Aorta (tissue), 5 donors: ENCODE measurements at places on chromosomes 5 and 9. TPM values are rescaled to one million over a fixed set of nuclear protein-coding genes. Genes with fewer than 3 reads are reported as not detected.

GRCh38 chr5:27009540-27009915, 28.9 kb downstream of the CDH9 start:
- H3K27me3 ChIP-seq = no peaks in the 10 kb centered on the region
- H3K4me3 ChIP-seq = no peak overlapping the region
- H3K27ac ChIP-seq = no peak overlapping the region
- DNase-seq = no peak
- no peaks in the 10 kb centered on the region for H3K4me1 ChIP-seq

DNA sequence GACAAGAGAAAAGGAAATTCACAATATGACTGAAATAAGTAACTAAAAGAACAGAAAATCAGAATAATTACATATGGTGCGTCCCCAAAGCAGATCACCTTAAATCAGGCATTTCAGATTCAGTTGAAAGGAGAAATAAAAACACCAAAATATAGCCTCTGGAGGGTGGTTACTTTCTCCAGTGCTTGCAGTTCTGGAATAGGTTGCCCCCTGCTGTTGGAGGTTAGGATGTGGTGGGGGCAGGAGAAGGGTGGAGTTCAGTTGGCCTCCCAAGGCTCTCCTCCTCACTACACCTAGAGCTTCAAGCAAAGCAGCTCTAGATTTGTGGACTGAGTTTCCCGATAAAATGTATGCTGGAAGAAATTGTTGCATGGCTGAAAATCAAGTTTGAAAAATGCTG, 338.2 kb upstream of the TLE4 start:
- H3K27ac ChIP-seq = no peak overlapping the region
- H3K27me3 ChIP-seq = no peaks in the 10 kb centered on the region
- H3K4me3 ChIP-seq = no peak overlapping the region
- no peak for DNase-seq

- no peak overlapping the region for H3K4me3 ChIP-seq
- H3K4me1 ChIP-seq = no peaks in the 10 kb centered on the region
- no peak overlapping the region for H3K27ac ChIP-seq
- no peak for DNase-seq
- no peaks in the 10 kb centered on the region for H3K36me3 ChIP-seq
- no peaks in the 10 kb centered on the region for H3K27me3 ChIP-seq
These were observed 550.1 kb upstream of the CDH18 start for GRCh38 chr5:20537911-20538703.

DNA sequence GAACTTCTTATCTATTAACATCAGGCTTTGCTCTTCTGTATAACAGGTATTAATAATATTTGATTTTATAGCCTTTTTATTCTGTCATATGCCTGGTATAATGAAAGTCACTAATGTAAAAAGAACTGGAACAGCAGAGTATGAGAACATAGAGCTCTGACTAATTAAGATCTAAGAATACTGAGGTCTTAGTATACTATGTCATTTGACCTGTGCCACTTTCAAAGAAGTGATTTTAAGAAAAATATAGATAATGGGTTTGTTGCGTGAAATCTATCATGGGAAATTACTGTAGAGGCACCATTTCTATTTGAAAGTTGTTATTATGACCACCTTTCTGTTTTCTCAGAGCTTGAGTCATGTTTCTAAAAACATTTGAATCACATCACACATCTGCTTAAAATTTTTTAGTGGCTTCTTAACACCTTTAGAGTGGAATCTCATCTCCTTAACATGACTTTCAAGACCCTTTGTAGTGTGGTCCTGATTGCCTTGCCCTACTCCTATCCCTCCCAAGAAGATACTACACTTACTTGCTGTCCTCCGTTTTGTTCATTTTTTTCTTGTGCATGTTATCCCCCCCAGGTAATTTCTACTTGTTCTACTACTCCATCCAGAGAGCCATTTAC, 14.3 kb downstream of the WDR36 start:
- H3K4me1 ChIP-seq = no peaks in the 10 kb centered on the region
- H3K27ac ChIP-seq = no peak overlapping the region
- no peak overlapping the region for H3K4me3 ChIP-seq
- no peaks in the 10 kb centered on the region for H3K36me3 ChIP-seq
- no peaks in the 10 kb centered on the region for H3K27me3 ChIP-seq

DNA sequence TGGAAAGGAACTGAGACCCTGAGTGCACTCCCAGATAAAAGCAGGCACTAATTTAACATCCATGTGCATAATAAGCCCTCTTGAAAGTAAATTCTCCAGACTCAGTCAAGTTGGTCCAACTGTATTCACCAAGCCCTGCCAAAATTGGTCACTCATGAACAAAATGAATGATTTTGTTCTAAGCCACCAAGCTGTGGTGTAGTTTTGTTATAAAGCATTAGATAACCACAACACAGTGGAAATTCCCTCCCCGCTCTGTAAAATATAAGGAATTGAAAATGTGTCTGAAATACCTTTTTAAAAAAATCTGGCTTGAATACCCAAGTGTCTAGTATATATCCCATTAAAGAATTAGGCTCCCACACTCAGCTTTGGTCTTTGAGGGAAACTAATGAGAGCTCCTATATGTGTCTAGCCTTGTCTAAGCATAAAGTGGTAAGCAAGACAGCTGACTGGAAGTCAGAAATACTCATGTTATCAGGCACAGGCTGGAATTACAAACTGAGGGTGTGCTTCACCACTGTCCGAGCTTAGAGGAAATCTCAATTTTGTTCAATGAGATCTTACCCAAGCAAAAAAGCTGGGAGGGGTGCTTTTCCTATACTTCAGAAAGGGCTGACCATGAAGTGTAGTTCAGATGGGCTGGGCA, 33.2 kb downstream of the IDNK start:
- no peak for DNase-seq
- no peaks in the 10 kb centered on the region for H3K27me3 ChIP-seq
- no peak overlapping the region for H3K4me3 ChIP-seq

- no peaks in the 10 kb centered on the region for H3K36me3 ChIP-seq
- no peaks in the 10 kb centered on the region for H3K4me1 ChIP-seq
- no peak overlapping the region for H3K4me3 ChIP-seq
- no peak overlapping the region for H3K27ac ChIP-seq
These were observed 33.0 kb downstream of the EGFLAM start for GRCh38 chr5:38291355-38291754.

DNA sequence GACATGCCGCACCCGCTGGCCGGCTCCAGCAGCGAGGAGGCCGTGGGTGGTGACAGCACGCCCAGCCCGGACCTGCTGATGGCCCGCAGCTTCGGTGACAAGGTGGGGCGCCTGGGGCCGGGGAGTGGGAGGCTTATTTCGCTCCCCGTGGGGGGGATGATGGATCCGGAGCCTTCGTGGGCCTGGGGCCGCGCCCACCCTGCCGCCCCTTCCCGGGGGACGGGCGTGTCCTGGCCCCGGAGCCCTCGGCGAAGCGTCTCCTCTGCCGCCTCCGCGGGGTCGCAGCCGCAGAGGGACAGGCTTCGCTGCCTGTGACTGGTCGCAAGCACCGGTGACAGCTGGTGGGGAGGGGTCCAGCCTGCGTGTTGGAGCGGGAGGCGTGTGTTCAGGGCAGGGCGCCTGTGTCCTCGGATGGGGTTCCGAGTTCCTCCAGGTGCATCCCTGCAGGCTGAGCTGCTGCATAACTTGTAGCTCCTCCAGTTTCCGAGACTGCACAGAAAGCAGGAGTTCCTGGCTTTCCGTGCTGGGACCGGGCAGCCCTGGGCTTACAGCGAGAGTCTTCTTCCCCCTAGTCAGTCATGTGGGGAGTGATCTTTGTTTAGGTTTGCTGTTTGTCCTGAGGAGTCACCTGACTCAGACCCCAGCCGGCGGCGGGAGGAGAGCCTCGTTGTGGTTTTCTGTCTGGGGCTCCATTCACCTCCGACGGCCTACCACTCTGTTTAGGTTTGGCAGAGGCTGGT, 666 bp downstream of the SNX30 start:
- H3K36me3 ChIP-seq = no peaks in the 10 kb centered on the region
- H3K27me3 ChIP-seq = no peaks in the 10 kb centered on the region
- peak overlapping the region; percentile 89 for H3K4me3 ChIP-seq

DNA sequence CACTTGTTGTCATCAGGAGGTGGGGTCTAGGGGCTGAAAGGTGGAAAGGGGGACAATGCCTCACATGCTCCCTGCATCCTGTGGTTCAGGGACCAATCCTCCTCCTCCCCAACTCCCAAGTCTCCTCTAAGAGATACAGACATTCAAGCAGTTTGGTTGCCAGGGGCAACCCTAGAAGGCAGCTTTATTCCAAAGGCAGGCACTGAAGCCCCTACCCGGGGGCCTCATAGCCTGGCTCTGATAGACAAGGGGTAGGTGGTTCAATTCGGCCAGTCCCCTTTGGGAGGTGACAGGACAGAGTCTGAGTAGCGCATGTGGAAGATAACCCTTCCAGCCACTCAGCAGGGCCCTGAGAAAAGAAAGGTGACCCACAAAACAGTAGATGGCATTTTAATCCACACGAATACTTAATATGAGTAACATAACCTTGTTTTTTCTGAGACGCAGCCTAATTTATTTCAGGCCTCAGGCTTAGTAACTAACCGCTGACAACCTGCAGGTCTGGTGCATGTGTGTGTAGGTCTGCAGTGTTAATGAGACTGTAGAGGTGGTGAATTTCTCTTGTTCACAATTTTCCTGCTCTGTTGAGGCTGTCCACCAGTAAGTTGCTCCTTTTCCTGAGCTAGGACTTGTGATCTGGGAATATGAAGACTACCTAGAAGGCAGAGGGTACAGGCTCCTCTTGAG, 31.3 kb upstream of the HSPA9 start:
- no peak overlapping the region for H3K4me3 ChIP-seq
- DNase-seq = no peak
- H3K4me1 ChIP-seq = no peaks in the 10 kb centered on the region
- H3K27me3 ChIP-seq = no peaks in the 10 kb centered on the region
- no peak overlapping the region for H3K27ac ChIP-seq

GRCh38 chr5:157961176-157961575, 102.2 kb upstream of the CLINT1 start:
- H3K36me3 ChIP-seq = no peaks in the 10 kb centered on the region
- H3K27ac ChIP-seq = no peak overlapping the region
- no peak overlapping the region for H3K4me3 ChIP-seq

GRCh38 chr5:124195411-124195810, 551.0 kb downstream of the ZNF608 start:
- H3K4me3 ChIP-seq = no peak overlapping the region
- no peaks in the 10 kb centered on the region for H3K36me3 ChIP-seq
- no peak for DNase-seq
- no peak overlapping the region for H3K27ac ChIP-seq

- H3K27me3 ChIP-seq = no peaks in the 10 kb centered on the region
- no peaks in the 10 kb centered on the region for H3K4me1 ChIP-seq
- no peaks in the 10 kb centered on the region for H3K36me3 ChIP-seq
- H3K4me3 ChIP-seq = no peak overlapping the region
These were observed 85.2 kb downstream of the CFAP95 start for GRCh38 chr9:69905851-69906250.

DNA sequence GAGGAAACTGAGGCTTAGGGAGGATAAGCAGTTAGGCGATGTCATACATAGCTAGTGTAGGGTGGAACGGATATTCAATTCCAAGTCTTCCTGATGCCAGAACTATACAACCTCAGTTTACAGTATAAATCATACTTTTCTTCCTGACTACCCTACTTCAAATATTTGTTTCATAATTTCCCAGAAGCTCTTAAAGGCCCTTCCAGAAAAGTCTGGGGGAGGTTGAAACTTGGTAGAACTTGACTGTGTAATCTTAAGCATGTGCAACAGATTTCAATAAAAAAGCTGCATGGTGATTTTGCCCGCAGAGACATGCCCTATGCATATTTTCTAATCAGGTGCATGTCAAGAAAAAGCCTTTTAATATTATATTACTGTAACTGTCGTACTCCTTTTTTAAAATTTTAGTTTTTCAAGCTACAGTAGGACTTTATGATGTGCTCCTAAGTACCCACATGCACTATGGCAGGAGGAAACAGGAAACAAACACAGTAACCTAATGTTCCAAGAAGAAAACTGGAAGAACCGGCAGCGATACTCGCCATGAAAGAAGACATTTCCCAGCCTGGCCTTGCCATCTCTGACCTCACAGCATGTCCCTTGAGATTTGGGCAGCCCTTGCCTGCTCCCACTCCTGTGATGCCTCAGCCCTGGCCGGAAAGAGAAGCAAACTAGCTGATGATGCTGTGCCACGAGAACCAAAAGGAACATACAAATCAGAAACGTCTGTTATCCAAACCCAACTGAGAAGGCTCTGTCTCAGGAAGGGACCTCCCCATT, 266.0 kb downstream of the EFNA5 start:
- no peak overlapping the region for H3K4me3 ChIP-seq
- DNase-seq = no peak
- H3K36me3 ChIP-seq = no peaks in the 10 kb centered on the region
- no peaks in the 10 kb centered on the region for H3K27me3 ChIP-seq

DNA sequence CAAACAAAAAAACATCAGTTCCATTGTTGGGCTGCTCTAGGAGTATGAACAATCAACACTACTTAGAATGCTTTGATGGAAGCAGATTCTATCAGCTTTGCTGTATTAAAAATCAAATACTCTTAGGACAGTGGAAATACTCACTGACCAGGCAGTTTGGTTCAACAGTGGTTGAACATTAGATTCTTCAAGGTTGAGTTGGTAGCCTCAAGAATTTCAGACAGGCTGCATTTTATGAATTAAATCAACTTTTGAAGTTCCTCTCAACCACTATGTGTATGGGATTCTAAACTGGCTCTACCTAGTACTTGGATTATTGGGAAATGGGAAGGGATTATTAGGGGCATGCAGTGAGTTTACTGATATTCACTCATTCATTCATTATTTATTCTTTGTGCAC, 35.0 kb downstream of the ACTBL2 start:
- H3K27me3 ChIP-seq = no peaks in the 10 kb centered on the region
- no peak overlapping the region for H3K4me3 ChIP-seq
- H3K36me3 ChIP-seq = no peaks in the 10 kb centered on the region

- no peaks in the 10 kb centered on the region for H3K36me3 ChIP-seq
- no peak overlapping the region for H3K4me3 ChIP-seq
- no peaks in the 10 kb centered on the region for H3K27me3 ChIP-seq
- H3K4me1 ChIP-seq = no peaks in the 10 kb centered on the region
- H3K27ac ChIP-seq = no peak overlapping the region
These were observed 30.3 kb downstream of the VCP start for GRCh38 chr9:35042081-35042604.

DNA sequence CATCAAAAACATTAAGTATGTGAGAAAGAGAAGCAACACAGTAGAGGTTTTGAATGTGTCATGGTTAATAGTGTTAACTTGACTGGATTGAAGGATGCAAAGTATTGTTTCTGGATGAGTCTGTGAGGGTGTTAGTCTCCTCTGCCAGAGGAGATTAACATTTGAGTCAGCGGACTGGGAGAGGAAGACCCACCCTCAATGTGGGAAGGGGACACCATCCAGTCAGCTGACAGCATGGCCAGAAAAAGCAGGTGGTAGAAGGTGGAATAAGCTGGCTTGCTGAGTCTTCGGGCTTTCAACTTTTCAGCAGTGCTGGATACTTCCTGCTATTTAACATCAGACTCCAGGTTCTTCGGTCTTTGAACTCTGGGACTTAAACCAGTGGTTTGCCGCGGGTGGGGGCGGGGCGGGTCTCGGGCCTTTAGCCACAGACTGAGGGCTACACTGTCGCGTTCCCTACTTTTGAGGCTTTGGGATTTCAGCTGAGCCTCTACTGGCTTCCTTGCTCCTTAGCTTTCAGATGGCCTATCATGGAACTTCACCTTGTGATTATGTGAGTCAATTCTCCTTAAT, 309.9 kb upstream of the ST8SIA4 start:
- no peaks in the 10 kb centered on the region for H3K36me3 ChIP-seq
- no peaks in the 10 kb centered on the region for H3K4me1 ChIP-seq
- no peak for DNase-seq
- no peak overlapping the region for H3K27ac ChIP-seq
- H3K4me3 ChIP-seq = no peak overlapping the region
- no peaks in the 10 kb centered on the region for H3K27me3 ChIP-seq

The GALNT12 gene
- total RNA-seq = 12.6 TPM

The ITGA1 gene
- total RNA-seq = 132 TPM

The FOXD4L6 gene
- total RNA-seq = not detected

The LCN9 gene
- not detected for total RNA-seq

The N4BP3 gene
- 2.0 TPM for total RNA-seq

The MYMK gene
- not detected for total RNA-seq

The DMRTA1 gene
- total RNA-seq = 0.39 TPM

The ISOC1 gene
- 10.1 TPM for total RNA-seq

The TOR4A gene
- total RNA-seq = 14.0 TPM
